ENCODE measurements at places on chromosomes 3 and 15.

DNA sequence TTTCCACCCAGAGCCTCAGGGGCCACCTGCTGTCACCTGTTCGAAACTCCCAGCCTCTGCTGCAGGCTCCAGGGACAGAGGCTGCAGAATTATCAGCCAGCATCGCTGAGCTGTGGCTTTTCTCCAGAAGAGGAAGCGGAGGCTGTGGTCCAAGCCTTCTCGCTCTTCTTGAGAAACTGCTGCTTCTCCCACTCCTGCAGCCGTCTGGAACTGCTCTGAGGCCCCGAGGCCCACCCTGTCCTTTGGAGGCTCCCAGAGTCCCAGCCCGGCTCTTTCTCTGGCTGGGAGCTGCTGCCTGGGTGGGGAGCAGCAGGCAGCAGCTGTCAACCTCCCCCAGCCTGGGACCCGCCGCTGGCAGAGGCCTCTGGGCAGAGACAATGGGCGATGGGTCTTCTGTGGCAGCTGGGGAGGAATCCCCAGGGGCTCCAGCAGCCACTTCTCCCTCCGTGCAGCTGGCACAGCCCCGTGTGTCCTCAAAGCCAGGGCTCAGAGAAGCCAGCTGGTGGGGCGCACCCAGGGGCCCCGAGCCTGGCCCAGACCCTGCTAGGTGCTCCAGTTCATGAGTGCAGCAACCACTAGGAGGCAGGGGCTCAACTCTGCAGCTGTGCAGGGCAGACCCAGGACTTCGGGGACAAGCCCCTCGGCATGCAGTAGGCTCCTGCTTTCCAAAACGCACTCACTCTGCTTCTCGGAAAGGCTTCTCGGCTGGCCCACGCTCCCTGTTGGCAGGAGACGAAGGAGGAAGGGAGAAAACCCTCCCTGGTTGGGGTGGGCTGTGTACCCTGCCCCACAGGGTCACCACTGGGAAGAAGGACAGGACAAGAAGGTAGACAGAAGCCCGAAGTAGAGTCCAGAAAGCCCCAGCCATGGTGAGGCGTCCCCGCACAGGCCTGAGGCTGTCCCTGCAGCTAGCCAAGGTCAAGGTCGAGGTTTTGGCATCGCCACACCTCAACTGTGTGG lies 49.9 kb upstream of the FURIN start:
- DNase-seq, result no peak

GRCh38 chr3:99472385-99472784 lies 166.0 kb upstream of the COL8A1 start:
- no peak for DNase-seq

- no peak for DNase-seq
These were observed 108.2 kb upstream of the PROK2 start for GRCh38 chr3:71893122-71893521.

DNA sequence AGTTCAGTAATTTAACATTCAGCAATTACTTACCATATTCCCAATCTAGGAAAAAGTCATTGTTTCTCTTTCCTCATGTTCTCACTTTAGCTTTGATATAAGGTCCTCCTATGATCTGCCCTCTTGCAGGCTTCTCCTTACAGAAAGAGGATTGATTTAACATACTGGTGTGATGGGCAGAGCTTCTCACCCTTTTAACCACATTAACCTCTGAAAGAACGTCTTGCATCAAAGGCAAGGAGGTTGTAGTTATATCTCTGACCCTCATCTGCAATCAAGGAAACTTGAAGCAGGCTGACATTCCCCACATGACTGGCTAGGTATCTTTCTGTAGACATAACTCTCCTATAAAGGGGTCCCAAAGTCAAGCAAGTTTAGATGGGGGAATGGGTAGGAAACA lies 39.5 kb downstream of the BTLA start:
- no peak for DNase-seq

- no peak for DNase-seq
These were observed 1.0 kb downstream of the COPS2 start for GRCh38 chr15:49154359-49154758.

Data from T follicular helper cell (primary cell).